ENCODE measurements at places on chromosomes 3 and 15. TPM values are rescaled to one million over a fixed set of nuclear protein-coding genes. Genes with fewer than 3 reads are reported as not detected.

The COLQ gene
- polyA plus RNA-seq = 1.2 TPM

The VGLL3 gene
- 0.30 TPM for polyA plus RNA-seq

The STARD5 gene
- 3.2 TPM for polyA plus RNA-seq

The DAG1 gene
- 40.4 TPM for polyA plus RNA-seq

The CPN2 gene
- 15.8 TPM for polyA plus RNA-seq

All from kidney (tissue), 22 donors.